ENCODE measurements at places on chromosomes 7 and 10.

DNA sequence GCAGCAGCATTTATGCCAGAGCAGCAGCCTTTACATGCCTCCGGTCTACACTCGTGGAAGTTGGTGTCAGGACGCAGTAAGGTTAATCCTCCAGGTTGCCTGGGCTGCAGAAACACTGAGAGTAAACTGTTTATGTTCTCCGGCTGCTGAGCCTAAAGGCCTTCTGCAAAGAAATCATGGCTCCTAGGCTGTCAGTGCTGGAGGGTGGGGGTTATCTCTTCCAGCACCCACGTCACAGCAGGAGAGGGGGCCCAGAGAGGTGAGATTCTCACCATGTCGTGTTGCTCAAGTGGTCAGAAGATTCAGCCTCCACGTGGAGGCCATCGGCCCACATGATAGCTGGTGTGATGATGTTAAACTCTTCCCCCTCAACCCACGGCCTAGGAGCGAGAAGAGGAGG, 41.2 kb downstream of the COL13A1 start:
- no peak for DNase-seq

DNA sequence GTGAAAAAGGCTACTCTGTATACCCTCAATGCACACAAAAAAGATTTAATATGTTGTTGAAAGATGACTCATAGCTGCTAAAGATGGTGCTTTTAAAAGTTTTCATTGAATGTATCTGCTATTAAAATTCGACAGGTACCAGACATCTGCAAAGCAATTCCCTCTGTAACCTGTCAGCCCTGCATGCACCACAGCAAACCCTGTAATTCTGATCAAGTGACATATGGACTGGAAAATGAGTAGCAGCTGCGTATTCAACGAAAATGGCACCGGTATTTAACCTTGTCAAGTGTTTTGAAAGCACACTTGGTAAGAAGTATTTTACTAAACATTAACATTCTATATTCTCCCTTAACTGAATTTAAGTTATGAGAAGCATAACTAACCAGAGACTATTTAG, 58.2 kb upstream of the PTPRN2 start:
- no peak for DNase-seq

- peak; percentile 98 for DNase-seq
These were observed 29.7 kb upstream of the GSDME start for GRCh38 chr7:24786941-24787340.

- peak; percentile 99 for DNase-seq
These were observed 242.7 kb upstream of the SEMA3C start for GRCh38 chr7:81161451-81162075.

DNA sequence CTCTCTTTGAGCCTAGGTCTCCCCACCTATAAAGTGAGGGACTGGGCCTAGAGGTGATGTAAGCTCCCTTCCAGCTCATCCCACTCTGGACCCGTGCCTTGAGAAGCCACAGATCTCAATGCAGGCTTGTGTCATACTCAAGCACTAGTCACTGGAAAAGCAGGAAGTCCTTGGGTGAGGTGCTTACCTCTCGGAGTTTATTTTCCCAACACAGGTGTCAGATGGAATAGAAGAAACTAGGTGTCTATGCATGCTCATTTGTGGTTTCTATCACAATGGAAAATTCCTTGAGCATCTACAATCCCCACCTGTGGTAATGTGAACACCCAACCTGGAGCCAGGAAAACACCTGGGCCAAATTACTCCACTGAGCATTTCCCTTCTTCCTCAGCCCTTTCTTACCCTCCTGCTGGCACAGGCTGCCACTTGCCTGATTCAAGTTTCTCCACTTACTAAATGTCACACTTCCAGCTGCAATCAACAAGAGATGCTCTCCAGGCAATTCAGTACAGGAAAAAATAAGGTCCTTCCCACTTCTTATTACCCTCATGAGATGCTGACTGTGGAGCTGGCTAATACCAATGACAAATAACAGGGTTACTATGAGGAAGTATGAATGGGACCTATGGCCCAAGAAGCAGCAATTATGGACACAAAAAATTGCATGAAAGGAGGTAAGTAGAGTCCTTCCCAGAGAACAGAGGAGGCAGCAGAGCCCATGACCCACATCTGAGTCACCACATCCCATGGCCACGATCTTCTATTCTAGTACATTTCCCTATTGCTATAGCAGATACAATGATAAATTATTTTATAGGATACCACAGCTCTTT, 13.1 kb downstream of the LSM5 start:
- no peak for DNase-seq

GRCh38 chr10:120667276-120667675, 183.9 kb upstream of the WDR11 start:
- no peak for DNase-seq

- DNase-seq = no peak
These were observed 26.0 kb downstream of the ADD3 start for GRCh38 chr10:110033701-110034235.

GRCh38 chr10:1132584-1132983, 76.4 kb downstream of the WDR37 start:
- DNase-seq = no peak

- no peak for DNase-seq
These were observed 2.1 kb downstream of the FAM170B start for GRCh38 chr10:49131507-49132361.

DNA sequence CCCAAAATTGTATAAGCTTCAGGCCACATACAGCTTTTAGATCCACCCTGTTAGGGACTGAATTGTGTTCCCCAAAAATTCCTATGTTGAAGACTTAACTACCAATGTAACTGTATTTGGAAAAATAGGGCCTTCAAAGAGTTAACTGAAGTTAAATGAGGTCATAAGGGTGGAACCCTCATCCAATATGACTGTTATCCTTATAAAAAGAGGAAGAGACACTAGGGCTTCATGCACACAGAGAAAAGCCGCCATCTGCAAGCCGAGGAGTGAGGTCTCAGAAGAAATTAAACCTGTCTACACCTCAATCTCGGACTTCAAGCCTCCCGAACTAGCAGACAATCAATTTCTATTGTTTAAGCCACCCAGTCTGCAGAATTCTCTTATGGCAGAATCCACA, 317.9 kb upstream of the NFE2L3 start:
- DNase-seq = no peak

- peak; percentile 75 for DNase-seq
These were observed 87.8 kb downstream of the ABCC2 start for GRCh38 chr10:99870123-99870730.

DNA sequence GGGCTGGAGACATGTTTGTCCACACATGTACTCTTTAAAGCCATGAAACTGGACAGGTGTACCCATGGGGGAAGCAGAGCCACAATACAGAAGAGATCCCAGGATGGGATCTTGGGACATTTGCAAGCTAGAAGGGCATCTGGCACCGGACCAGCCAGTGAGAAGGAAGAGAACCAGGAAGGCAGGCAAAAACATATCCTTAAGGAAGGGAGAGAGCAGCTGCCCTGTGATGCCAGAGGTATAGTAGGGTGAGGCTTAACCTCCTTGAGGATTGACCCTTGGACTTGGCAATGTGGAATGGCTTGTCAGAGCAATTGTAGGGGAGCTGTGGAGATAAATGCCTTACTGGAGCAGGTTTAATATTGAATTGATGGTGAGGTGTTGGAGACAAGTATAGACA, 17.9 kb upstream of the SUV39H2 start:
- DNase-seq = no peak

DNA sequence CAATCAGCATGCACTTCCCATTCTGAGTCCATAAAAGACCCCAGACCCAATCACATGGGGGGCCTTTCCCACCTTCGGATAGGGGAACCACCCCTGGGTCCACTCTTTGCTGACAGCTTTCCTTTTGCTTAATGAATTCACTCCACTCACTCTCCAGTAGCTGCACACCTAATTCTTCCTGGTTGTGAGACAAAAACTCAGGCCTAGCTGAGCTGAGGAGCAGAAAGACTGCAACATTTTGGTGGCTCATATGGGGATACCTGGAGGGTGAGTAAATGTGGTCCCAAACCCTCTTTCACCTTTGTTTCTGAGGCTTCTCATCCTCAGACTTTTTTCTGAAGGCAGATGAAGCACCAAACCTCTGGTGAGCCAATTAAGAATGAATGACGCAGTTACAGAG, 138.1 kb downstream of the WDR11 start:
- DNase-seq = no peak

DNA sequence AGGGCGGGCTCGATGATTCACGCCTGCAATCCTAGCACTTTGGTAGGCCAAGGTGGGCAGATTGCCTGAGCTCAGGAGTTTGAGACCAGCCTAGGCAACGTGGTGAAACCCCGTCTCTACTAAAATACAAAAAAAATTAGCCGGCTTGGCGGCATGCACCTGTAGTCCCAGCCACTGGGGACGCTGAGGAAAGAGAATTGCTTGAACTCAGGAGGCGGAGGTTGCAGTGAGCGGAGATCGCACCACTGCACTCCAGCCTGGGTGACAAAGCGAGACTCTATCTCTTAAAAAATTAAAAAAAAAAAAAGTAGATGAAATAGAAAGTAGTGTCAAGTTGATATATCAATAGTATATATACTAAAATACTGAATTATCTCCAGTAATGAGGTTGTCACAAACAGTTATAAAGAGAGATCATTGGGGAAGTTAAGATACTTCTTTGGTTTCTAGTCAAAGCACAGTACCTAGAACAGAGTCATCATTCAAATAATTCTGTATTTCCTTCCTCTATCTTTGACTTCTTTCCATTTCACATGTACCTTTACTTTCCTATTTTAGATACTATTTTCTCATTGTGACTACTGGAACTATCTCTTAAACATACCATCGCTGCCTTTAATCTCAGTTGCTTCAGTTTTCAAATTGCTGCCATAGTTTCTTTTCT, 491.7 kb downstream of the GRM8 start:
- no peak for DNase-seq

DNA sequence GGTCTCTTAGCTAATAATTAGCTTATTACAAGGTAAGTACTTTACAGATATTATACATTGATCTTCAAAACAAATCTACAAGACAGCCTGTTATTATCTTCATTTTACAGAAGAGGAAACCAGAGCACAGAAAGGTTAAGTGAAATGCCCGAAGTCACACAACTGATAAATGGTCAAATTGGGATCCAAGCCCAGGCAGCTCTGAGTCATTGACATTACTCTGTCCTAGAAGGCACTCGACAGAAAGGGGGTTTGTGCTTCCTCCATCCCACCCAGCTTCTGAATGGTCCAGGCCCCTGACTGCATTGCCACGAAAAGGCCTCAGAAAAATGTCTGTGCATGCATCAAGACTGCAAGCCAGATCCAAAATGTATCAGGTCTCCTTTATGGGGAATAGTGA, 81.3 kb upstream of the ZNF438 start:
- DNase-seq = peak; percentile 37

DNA sequence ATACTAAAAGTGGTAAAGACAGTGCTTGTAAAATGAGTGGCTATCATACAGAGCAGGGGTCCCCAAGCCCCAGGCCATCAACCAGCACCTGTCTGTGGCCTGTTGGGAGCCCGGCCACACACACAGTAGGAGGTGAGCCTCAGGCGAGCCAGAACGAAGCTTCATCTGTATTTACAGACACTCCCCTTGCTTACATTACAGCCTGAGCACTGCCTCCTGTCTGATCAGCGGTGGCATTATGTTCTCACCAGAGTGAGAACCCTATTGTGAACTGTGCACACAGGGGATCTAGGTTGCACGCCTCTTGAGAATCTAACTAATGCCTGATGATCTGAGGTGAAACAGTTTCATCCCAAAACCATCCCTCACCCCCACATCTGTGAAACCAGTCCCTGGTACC, 58.7 kb downstream of the ITGA8 start:
- no peak for DNase-seq

DNA sequence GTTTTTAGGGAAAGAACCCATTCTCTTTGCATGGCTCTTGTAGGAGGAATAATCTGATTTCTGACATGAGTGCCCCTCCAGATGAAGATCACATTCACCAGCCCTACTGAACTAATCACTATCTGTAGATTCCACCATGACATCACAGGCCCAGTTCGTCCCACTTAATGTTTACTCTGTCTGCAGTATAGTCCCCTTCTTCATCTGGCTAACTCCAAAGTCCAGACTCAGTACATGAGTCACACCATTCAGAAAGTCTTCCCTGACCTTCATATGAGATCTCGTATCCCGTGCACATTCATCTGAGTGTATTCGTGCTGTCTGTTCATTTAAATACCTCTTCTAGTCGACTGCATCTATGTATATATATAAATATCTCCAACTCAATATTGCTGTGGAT, 366.5 kb upstream of the AKR1E2 start:
- peak; percentile 14 for DNase-seq

DNA sequence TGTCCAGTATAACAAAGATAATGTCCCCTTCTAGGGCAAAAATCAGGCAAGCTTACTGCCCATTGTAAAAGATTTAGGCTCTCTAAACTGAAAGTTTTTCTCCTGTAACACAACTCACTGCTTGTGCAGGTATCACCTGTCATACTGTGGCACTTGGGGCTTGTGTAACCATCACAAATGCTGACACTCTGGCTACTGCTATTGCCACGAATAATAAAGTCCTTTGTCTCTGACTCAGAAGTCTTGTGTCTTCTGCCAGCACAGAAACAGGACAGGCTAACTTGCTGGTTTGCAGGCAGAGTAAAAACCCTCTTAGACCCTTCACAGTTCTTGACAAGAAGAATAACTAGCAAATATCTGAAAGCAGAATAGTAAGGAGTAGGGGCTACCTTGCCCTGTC, 273.9 kb downstream of the RPS24 start:
- DNase-seq = no peak

GRCh38 chr7:134726581-134726980, 52.9 kb upstream of the CALD1 start:
- DNase-seq = no peak

- DNase-seq = peak; percentile 77
These were observed 229.5 kb upstream of the FZD1 start for GRCh38 chr7:91034459-91035368.

GRCh38 chr10:124911124-124912067, 30.5 kb upstream of the ZRANB1 start:
- DNase-seq = peak; percentile 78

- DNase-seq = no peak
These were observed 79.8 kb upstream of the IFRD1 start for GRCh38 chr7:112370436-112370835.

DNA sequence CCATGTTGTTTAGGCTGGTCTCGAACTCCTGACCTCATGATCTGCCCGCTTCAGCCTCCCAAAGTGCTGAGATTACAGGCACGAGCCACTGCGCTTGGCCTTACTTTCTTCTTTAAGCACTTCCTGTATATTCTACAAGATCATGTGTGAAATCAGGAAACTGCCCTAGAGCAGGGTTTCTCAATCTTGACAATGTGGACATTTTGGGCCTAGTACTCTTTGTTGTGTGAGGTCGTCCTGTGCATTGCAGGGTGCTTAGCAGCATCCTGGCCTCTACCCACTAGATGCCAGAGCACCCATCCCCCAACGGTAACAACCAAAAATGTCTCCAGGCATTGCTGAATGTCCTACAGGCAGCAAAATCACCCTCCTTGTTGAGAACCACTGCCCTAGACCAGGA, 24.7 kb downstream of the RRP12 start:
- no peak for DNase-seq

GRCh38 chr10:111076682-111077478, at the start of gene ADRA2A:
TSS of gene ADRA2A (plus strand) at chr10:111077029. CDS start at chr10:111077997, 968 bp downstream.
- peak; percentile 33 for DNase-seq

DNA sequence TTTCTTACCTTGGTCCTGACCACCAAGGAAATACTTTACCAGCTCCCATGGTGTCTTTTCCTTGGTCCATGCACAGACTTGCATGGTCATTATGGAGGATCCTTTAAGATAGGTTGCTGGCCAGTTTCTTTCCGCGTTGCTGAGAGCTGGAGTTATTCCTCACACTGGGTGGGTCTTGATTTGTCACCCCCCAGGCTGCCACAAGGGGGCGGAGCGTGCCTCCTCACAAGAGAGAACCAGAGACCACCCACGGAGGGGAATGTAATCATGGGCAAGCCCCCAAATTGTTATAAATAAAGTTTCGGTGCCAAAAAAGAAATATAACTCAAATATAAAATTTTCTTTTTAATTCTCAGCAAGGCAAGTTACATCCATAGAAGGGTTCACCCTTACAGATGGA, 10.5 kb upstream of the TRIM24 start:
- DNase-seq = no peak

All from fibroblast of lung (primary cell).